Stimulated activated CD4-positive, alpha-beta T cell treated with anti-CD3 and anti-CD28 coated beads, TNF-alpha, amount 100 ng/mL, for 1 hour (primary cell): ENCODE measurements at places on chromosomes 4 and X.

DNA sequence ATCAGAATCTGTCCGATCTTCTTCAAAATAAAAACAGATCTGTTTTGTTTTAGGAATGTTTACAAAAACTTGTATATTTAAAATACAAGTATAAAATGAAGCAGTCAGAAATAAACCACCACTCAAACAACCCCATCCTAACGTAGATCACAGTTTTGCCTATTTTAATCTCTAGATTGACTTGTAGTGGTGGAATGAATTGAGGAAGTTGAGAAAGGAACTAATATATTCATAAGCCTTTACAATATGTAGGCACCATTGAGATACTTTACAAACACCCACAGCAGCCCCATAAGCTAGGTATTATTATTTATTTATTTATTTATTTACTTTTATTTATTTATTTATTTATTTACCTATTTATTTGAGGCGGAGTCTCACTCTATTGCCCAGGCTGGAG, 52.3 kb upstream of the KLF3 start:
- no peak for DNase-seq

DNA sequence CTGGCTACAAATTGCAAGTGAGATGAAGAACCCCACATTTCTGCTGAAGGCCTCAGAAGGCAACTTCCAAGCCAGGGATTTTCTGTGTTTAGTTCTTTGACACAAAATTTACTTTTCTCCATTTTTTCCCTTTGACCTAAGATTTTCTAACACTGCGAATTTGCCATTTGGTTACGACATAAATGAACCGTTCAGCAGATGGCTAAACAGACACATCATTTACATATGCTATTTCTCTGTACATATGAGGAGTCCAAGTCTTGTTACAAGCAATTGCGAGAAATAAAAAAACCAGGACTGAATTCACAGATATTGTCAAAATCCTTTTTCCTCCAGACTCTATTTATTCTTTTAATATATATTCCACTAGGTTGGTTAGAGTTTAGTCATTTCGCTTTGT, 978.6 kb downstream of the NLGN4X start:
- no peak for DNase-seq

DNA sequence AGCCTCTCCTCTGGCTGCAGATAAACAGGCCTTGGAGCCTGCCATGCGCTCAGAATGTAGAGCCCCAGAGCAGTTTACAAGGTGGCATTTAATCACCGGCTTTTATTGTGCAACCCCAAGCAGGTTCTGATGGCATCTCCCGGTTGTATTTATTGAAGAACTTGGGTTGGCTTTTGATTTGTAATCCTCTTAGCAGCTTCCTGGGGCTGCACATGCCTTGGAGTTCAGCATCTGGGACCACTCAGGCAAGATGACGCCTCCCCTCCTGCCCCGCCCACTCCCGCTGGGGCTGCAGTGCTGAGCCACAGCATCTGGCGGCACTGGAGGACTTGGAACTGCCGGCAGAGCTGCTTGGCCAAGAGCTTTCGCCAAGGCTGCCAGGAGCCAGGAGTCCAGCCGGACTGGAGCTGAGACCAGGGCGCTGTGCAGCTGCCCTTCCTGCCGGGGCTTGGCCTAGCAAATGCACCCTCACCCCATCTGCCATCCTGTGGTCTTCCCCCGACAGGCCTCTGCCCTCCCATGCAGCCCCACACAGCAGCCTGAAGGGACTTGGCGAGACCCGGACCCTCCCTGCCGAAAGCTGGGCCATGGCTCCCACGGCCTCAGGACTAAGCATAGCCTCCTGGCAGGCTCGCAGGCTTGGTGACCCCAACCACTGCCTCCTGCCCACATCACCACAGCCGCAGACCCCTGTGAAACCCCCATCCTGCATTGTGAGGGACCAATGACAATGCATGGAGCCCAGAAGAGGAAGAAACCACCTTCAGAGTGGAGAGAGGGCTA, 5.4 kb downstream of the HTRA3 start:
- DNase-seq, result no peak

DNA sequence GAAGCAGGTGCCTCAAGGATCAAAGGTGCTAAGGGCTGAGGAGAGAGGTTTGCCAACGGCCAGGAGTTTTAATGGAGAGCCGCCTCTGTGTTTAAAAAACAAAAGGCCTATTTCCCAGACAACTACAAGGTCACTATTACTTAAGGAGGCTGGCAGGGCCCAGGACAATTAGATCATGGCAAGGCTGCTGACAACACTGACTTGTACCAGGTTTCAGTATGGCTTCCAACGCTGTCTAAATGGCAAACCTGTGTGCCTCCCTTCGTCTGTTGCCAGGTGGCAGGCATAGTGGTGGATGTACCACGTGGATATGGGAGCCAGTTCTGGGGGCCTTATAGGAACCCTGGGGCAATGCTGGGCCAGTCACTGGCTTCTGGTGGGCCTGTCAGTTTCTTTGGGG, 41.0 kb downstream of the NSG1 start:
- no peak for DNase-seq

- no peak for DNase-seq
These were observed 56.1 kb downstream of the SLC7A11 start for GRCh38 chr4:138185859-138186645.

- DNase-seq, result no peak
These were observed 242.4 kb downstream of the NDST4 start for GRCh38 chr4:114870987-114871386.

GRCh38 chr4:153582954-153583702, 101.0 kb upstream of the TLR2 start:
- DNase-seq, result no peak

- no peak for DNase-seq
These were observed 683 bp downstream of the MAN2B2 start for GRCh38 chr4:6575503-6576240.

- no peak for DNase-seq
These were observed 2.2 kb downstream of the AR start for GRCh38 chrX:67545893-67546495.

DNA sequence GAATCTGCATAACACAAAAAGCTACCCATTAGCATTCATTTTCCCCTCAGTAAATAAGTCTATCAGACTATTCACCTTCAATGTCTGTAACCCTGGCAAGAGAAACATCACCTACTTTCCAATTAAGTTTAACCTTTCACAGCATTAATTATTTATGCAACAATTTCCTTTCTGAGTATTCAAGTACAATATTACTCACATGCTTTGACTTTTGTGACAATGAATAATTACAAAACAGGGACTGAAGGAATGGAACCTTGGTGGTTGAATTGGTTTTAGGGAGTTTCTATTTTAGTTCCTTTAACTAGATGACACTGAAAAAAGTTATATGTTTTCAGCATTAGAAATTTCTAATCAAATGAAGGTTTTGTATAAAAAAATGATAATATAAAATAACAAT, 932.3 kb upstream of the EPHA5 start:
- no peak for DNase-seq

- no peak for DNase-seq
These were observed 108.4 kb upstream of the ZCCHC13 start for GRCh38 chrX:74195605-74196004.
